ENCODE measurements at places on chromosomes 6 and 20. TPM values are rescaled to one million over a fixed set of nuclear protein-coding genes. Genes with fewer than 3 reads are reported as not detected.

- no peak for DNase-seq
Observed at GRCh38 chr6:136860043-136860442, 37.7 kb downstream of the PEX7 start.

DNA sequence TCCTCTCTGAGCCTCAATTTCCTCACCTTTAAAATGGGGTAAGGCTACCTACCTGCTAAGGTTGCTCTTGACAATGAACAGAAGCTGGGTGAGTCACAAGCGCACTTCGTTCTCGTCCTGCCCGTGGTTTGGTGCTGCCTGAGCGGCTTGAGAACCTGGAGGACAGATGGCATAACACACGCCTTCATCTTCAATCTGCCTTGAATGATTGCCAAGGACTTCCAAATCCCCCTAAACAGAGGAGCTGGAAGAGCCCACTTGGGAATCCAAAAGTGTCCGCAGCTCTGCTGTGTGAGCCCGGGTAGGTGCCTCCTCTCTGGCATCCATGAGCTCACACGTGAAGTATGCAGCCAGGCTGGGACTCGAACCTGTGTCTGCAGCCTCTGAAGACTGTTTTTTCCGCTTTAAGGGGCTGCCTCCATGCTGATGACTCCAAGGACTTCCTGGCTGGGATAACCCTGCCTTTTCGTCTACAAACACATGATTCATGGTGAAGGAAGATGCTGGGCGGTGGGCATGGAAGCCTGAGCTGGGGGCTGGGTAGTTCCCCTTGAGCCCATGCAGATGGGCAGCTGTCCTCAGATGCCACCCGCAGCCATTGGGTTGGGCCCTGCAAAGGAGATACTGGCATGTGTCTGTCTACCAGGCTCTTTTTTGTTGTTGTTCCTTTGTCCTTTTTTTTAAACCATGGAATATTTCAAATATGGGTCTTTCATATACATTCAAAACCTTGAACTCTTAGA is 25.3 kb upstream of the CSNK2A1 start:
- no peak for DNase-seq

DNA sequence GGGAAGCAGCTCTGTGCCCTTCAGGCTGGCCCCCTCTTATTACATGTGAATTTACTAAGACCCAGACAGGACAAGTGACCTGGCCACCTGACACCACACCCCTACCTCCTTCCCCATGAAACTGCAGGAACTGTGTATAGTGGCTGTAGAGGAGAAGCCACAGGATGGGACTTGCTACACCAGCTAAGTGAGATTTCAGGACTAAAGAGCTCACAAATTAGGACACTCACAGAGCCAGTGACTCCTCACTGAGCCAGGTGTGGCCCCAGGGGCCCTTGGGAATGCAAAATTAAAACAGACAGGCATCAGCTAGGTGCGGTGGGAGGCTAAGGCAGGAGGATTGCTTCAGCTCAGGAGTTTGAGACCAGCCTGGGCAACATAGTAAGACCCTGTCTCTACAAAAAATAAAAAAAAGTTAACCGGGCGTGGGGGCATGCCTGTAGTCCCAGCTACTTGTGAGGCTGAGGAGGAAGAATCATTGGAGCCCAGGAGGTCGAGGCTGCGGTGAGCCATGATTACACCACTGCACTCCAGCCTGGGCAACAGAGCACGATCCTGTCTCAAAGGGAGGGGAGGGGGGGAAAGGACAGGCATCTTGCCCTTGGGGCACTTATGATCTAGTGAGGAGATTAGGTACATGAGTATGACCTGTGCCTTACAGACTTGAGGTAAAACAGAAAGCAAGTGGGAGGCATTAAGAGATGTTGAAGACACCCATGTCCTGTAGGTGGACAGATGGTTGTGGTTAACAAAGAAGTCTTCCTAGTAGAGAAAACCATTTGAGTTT is 23.2 kb upstream of the SRF start:
- no peak for DNase-seq

GRCh38 chr6:82057846-82058554 is 189.5 kb downstream of the IBTK start:
- DNase-seq = no peak

- DNase-seq = no peak
Observed at GRCh38 chr6:108117427-108118358, 43.2 kb upstream of the OSTM1 start.

DNA sequence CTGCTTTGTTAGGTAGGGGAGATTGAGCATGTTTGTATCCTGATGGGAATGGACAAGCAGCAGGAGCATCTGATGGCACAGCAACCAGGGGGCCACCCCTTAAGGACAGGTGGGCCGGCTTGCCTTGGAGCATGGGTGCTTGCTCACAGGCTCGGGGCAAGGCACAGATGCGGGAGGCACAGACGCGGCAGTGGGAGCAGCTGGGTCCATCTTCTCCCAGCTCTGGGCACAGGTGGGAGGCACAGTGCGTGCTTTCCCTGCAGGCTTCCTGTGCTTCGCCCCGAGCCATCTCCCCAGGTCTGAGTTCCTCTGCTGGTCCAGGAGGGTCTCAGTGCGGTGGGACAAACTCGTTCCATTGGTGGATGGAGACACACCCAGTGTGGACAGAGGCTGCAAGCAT is 73.6 kb upstream of the BHLHE23 start:
- no peak for DNase-seq

GRCh38 chr20:43576108-43576507 is 14.6 kb upstream of the IFT52 start:
- DNase-seq = no peak

DNA sequence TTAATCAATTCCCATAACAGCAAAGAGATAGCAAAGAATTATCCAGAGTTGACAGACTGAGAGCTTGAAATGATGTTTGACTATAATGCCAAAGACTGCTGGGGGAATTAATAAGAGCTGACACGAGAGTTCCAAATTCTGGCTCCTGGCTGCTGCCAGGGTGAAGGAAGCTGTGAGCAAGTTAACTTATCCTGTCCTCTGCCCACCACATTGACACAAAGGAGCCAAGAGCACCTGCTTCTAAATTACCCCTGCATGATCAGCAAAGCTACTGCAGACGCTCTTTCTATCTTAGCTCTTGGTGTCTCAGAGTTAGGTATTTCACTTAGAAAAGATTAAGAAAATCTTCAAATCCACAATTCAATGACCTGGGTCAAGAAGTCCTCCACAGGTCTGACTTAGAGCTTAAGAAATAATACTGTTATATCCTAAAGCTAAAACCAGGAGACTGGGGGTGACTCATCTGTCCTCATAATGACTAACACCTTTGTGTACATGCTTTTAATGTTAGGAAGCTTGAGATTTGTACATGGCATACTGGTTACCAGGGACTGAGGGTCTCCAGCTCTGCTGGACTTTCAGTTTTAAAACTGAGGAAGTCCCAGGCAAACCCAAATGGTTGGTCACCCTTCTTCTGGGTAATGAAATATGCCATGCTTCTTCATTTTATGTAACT is 13.2 kb upstream of the FRK start:
- DNase-seq = no peak

GRCh38 chr20:57614490-57615444 is 5.5 kb downstream of the ZBP1 start:
- no peak for DNase-seq

DNA sequence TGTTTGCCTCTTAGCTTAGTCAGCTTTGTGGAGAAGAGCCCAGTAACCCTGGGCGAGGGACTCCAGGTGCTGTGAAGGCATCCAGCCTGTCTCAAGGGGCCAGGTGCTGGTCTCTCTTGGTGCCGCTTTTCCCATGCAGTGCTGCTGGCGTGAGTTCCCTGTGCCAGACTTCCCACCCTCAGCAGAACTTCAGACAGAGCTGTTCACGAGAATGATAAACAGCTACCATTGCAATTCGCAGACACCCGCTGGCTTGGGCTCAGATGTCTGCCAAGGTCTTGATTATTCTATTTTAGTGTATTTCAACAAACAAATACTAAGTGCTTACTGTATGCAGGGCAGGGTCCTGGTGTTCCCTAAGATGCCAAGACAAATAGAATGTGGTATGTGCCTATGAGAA is 57.7 kb downstream of the RNF217 start:
- DNase-seq = no peak

DNA sequence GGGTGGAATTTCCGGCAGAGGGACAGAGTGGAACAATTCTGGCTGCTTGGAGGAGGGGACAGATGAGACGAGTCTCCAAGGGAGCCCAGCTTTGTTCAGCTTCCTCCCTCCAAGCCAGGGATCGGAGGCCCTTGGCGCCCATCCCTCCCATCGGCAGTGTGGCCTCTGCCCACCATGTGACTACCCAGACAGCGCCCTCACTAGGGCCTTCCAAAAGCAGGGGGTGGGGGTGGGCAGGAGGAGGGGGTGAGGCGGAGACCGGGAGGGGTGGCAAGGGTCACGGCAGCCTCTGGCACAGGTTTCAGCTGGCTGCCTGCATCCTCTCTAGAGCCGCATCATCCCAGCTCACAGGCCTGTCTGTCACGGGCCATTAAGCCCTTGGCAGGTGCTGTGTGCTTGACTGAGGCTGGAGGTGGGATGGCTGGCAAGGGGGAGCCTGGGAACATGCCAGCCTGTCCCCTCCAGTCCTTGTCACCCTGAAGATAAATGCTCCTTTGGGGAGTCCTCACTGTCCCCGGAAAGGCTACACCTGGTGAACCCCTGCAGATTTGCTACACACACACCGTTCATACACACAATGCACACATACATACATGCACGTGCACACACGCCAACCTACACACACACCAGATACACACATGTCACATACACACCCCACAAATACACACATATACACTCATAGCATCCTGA is 6.2 kb upstream of the FGD2 start:
- no peak for DNase-seq

- DNase-seq = no peak
Observed at GRCh38 chr6:23213651-23214050, 644.3 kb downstream of the HDGFL1 start.

DNA sequence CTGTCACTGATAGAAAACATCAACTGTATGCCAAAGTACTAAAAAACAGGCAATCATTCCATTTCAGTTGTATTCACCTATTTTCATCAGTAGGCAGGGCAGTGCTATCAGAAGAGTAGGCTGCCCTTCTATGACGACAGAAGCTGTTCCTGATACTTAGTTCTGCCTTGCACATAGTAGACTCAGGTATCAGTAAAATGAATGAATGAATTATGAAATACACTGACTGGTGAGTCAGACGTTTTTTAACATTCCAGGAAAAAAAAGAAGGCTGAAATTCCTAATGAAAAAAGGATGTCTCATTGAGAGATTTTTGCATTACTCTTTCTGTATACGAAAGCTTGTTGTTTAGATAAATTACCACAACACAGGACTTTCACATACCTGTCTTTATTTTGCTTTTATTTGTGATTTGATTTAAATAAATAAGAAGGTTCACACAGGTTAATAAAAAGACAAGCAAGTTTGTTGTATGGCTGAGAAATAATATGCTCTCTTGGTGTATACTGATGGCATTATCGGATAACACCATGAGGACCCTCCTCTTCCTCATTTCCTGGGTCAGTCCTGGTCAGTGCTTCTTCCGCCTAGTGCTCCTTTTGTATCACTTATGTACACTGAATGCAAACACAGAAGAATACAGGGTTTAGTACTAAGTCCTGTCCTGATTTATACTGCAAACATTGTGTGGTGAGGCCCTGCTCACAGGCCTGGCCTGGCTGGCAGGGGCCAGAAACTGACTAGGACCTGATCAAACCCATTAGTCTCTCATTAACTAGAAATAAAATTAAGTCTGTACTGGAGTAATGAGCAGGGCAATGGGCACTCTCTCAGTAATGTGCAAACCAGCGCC is 39.4 kb upstream of the SPDEF start:
- no peak for DNase-seq

GRCh38 chr6:18308070-18308735 is 43.9 kb upstream of the DEK start:
- no peak for DNase-seq

DNA sequence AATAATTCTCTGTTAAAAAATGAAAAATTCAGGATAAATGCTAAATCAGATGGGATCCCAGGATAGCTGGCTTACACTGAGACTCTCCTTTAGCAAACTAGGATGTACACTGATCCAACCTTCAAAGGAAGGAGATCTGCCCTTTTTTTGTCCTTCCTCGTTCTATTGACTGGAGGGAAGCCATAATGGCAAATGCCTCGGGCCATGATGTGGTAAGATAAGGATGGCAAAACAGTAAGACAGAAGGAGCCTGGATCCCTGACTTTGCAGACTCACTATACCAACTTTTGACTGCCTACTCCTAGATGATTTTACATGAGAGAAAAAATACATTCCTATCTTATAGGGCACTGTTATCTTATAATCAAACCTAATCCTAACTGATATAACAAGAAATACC is 156.9 kb upstream of the BEND3 start:
- DNase-seq = no peak

- peak; percentile 19 for DNase-seq
Observed at GRCh38 chr6:79536585-79536953, 661 bp downstream of the LCA5 start.

GRCh38 chr6:31572041-31572911 is at the start of gene LTA:
TSS of gene LTA (plus strand) at chr6:31572289. CDS start at chr6:31572743, 454 bp downstream.
- no peak for DNase-seq

GRCh38 chr6:128918886-128919285 is 35.9 kb downstream of the LAMA2 start:
- no peak for DNase-seq

GRCh38 chr6:166485651-166486535 is 100.6 kb downstream of the RAMACL start:
- DNase-seq = no peak

DNA sequence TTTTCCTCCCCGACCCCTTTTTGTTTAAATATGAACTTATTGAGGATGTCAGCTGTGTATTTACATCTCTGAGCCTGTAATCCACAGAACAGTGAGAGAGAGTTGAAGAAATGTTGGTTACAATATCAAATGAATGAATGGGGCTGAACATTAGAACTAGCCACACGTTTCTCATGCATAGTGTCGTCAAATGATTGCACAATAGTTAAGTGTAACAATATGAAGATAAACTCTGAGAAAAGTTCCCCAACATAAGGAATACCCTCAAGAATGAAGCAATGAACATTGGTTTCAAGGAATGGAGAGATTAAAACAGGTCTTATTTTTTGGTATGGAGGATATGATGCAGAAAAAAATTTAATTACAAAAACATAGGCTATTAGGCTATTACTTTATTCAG is 100.5 kb upstream of the DTNBP1 start:
- DNase-seq = no peak

GRCh38 chr20:36268440-36269342 is 32.4 kb downstream of the AAR2 start:
- DNase-seq = no peak

The ABT1 gene
- 11.6 TPM for total RNA-seq

The PIGU gene
- total RNA-seq = 19.1 TPM

The CDH4 gene
- 3.5 TPM for total RNA-seq

The ID4 gene
- 7.0 TPM for total RNA-seq

The LY6G6F gene
- total RNA-seq = not detected

The GPLD1 gene
- 2.3 TPM for total RNA-seq

The TBXT gene
- total RNA-seq = not detected

The PTGIS gene
- total RNA-seq = 101 TPM

The PREX1 gene
- 29.8 TPM for total RNA-seq

The KIF25 gene
- total RNA-seq = 0.43 TPM

The BMP2 gene
- 55.8 TPM for total RNA-seq

The SIRPB2 gene
- total RNA-seq = 3.7 TPM

The NUS1 gene
- 26.5 TPM for total RNA-seq
